ENCODE measurements at places on chromosomes 5 and 9.

- DNase-seq: peak; percentile 16
Observed at GRCh38 chr5:138488481-138488945, 23.2 kb downstream of the EGR1 start.

DNA sequence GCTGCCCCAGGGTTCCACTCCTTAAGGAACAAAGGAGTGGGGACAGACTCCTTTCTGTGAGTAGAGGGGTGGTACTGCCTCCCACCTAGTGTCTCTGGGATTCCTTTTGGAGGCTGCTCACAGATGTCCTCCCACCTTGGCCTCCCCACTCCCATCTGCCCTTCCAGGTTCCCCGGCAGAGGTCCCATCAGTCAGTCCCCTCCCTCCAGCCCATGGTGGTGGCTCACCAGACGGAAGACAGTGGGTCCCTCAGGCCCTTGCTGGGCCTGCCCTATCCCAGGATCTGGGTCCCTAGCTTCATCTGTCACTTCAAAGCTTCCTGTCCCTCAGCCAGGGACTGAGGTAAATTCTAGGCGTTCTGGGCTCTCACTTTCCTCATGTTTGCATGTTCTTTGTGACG, 35.6 kb upstream of the NEK6 start:
- no peak for DNase-seq

DNA sequence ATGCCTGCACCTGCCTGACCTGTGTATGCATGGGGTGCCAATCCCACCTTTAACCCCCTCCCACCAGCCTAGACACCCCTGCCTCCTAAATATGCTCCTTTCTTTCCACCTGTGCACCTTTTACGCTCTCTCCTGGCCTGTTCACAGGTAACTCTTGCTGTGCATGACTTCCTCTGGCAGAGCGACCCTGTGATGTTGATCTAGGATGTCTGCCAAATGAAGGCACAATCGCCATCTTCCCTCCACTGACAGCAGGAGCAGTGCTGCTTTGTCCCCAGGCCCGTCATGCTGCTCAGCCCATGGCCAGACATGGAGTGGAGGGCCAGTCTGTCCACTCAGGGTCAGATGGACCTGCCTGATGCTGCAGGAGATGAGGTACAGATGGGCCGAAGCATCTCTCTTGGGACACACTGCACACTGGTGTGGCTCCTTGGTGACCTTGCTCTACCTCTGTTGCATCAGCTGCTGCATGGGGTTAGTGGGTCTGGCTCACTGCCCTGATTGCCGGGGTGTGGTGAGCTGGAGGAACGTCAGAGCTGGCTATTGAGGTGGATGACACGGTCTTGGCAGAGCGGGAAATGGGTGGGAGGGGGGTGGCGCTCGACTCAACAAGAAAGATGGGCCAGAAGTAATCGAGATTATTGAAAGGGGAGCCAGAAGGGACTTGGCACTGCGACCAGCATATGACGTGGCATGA, 101.7 kb upstream of the PITX1 start:
- peak; percentile 82 for DNase-seq

- DNase-seq: no peak
Observed at GRCh38 chr9:72274441-72274840, 90.6 kb downstream of the ZFAND5 start.

- DNase-seq: peak; percentile 82
Observed at GRCh38 chr9:133135146-133135745, 14.2 kb upstream of the RALGDS start.

DNA sequence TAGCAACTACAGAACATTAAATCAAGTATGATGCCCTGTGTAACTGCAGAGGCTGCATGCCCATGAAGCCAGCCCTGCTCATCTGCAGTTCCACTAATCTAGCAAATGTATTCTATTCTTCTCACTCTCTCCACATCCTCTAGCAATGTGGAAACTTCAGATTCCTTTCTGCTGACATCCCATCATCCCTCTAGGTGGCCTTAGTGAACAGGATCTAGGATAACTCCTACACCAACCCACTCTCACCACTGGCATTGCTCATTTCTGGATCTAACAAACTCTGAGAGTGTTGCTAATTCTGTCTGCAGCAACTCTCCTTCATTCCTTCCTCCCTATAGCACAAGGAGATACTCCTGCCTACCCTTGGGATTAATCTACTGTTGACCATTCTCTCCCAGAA, 80.8 kb downstream of the FAM81B start:
- DNase-seq: peak; percentile 29

DNA sequence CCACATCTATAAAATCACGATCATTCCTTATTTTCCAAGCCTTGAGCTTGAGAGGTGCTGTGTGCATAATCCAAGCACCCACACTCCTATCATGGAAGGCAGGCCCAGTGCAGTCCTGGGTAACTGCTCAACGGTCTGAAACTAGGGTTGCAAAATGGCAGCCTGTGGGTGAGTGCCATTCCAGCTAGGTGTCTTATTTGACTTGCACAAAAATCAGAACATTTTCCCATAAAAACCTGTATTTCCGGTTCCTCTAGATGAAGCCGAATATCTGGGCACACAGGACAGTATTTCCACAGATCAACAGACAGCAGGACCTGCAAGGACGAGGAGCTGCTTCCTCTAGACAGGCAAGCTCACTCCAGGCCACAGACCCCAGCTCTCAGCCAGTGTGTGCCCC, 588.8 kb downstream of the BNC2 start:
- DNase-seq: no peak

GRCh38 chr5:115214541-115214940, 44.8 kb upstream of the TRIM36 start:
- DNase-seq: no peak

DNA sequence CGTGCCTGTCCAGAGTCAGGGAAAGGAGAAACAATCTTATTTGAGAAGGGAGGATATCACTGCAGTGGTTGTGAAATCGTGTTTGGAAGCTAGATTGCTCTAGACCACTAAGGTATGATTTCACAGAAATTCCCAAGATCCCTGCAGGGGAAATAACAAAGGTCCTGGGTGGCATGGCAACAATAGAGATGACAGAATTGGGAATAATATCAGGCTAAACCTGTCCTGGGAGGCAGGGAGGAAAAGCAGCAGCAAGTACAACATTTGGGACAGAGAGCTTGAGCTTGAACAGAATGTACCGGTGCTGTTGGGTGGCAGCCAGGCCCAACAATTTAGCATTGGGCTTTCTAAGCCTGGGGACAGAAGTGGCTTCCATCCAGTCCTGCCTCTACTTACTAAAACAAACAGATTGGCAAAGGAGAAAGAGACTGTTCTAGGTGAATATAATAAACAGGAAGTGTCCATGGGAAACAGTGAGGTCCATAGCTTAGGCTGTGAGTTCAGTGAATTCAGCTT, 17.0 kb upstream of the ARHGAP26 start:
- DNase-seq: no peak

DNA sequence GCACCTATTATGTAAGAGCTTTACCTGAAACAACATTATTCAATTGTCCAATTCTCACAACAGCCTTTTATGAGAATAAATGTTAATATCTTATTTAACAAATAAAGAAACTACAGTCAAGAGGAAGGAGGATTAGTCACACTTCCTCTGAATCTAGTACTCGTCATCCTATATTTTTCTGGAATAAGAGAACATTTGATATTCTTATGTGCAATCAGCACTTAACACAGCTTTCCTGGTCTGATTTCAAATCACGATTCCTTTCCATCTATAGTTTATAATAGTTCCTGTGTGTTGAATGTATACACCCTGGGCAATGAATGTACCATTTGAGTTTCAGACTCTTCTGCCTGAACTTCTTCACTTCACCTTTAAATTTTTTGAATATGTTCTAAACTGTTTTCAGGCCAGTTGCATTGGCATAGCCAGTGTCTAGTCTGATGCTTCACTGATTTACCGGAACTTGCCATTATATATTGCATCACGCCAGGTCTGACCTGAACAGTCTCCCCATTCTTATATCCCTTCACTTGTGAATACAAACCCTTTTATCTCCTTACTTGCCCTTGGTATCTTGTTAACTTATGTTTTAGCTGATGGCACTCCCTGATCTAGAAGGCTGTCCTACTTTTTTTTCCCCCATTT, 698.3 kb downstream of the MAT2B start:
- peak; percentile 69 for DNase-seq

- no peak for DNase-seq
Observed at GRCh38 chr9:94819161-94819687, 92.7 kb downstream of the AOPEP start.

DNA sequence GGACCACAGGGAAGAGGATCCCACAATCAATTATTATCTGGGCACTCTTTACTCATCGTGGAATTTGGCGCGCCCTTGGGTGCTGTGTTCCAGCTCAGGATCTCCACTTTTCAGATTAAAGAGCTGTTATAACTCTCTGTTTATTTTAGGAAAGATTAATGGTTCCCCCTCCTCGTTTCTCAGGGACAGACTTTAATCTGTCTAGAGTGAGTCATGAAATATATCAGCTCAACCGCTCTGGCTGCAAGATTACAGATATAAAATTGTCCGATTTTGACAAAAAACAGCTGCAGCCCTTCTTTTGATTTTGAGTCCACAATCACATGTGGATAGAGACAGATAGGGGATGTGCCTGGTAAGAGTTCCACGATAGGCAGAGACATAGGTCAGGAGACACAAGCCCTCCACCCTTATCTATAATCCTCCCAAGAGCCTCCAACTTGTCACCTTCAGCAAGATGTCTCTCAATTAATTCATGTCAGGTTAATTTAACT, 77.6 kb upstream of the ANKRD55 start:
- DNase-seq: no peak

- DNase-seq: peak; percentile 57
Observed at GRCh38 chr9:96169484-96169883, 132.5 kb downstream of the HSD17B3 start.

DNA sequence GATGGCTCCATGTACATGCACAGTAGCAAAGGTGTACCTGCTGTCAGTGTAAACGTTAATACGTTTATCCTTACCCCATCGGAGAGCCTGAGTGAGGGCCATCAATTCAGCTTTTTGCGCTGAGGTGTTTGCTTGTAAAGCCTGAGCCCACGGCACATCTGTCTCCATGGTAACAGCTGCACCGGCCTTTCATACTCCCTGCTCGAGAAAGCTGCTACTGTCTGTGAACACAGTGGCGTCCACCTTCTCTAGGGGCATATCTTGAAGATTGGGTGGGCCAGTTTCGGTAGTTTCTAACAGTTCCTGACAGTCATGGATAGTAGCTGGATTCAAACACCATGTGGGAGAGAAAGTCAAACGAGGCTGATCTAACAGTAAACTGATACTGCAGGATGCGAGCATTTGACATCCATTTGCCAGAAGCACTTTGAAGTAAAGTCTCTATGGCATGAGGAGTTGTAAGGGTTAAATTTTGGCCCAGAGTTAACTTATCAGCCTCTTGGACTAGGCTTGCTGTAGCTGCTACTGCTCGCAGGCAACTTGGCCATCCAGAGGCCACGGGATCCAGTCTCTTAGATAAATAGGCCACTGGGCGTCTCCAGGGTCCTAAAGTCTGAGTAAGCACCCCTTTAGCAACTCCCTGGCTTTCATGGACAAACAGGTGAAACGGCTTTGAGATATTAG, 21.0 kb upstream of the RHOBTB3 start:
- DNase-seq: no peak

GRCh38 chr9:121824651-121825030, 173.2 kb downstream of the DAB2IP start:
- DNase-seq: no peak

DNA sequence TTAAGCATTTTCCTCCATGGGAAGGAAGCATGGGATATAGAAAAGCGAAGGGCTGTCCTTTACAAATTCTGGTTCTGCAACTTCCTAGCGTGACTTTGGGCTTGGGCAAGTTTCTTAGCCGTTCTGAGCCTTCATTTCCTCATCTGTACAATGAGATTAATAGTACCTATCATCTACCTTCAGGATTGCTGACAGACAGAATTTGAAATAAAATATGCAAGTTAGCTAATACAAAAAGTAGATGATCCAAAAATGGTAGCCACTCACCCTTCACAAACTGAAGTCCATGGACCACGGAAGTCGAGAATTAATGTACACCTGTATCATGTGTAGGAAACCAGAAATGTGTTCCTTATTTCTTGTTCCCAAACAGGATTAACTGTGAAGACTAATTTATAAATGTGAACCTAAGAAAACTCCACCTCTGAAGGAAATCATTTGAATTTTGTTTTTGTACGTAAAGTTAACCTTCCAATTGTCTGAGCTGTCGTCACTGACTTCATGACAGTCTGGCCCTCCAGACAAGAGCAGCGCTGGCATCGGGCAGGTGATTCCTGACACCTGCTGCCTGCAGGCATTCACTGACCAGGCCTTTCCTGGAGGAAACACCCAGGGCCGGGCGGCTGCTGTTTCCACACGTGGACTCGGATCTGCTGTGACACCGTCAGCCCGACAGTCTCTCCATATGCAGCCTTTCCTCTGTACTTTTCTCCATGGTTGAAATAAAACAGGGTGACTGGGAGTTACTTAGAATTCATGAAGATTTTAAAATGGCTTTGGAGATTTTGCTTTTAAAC, 63.4 kb downstream of the PSMB7 start:
- DNase-seq: no peak

- DNase-seq: no peak
Observed at GRCh38 chr5:120872297-120872696, 408.2 kb downstream of the PRR16 start.

- no peak for DNase-seq
Observed at GRCh38 chr9:108883085-108883484, 21.0 kb downstream of the ACTL7A start.

- no peak for DNase-seq
Observed at GRCh38 chr5:2886531-2886930, 135.1 kb upstream of the IRX2 start.

DNA sequence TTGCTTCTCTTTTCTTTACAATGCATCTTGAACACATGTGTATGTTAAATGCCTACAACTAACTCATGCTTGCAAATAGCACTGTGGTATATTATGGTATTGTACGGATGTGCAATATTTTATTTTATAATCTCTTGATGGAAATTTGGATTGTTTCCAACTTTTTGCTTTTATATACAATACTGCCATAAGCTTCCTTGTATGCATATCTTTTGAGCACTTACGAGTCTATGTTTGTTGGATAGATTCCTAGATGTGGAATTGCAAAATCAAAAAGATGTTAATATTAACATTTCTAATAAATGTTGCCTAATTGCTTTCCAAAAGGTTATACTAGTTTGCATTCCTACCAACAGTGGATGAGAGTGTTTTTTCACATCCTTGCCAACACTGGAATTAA, 3.4 kb upstream of the GALNT12 start:
- DNase-seq: no peak
